Karpas-422 (cell line): ENCODE measurements at places on chromosomes 7 and 10.
A peak's percentile ranks its signal among the peaks of the same experiment; 100 is the strongest.

DNA sequence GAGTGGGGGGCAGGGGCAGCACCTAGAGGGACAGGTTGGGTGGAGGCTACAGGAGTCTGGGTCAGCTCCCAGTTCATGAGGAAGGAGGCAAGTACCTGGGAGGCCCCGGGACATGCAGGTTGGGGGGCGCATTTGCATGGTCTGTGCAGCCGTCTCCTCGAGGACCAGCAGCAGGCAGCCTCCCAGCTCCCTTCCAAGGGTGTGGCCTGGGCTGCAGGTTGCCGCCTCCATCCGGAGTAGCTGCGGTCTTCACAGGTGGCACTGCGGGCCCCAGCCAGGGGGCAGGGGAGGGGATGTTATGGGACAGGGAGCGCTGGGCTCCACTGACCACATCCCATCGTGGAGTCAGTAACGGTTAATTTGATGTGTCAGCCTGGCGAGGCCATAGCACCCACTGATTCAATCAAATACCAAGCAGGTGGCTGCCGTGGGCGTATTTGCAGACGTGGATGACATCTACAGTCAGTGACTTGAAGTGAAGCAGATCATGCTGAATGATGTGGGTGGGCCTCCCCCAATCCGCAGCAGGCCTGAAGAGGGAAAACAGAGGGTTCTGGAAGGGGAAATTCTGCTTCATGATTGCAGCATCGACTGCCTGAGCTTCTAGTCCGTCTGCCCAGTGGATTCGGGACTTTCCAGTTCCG lies 81.6 kb downstream of the PRKAG2 start:
- DNase-seq = no peak

DNA sequence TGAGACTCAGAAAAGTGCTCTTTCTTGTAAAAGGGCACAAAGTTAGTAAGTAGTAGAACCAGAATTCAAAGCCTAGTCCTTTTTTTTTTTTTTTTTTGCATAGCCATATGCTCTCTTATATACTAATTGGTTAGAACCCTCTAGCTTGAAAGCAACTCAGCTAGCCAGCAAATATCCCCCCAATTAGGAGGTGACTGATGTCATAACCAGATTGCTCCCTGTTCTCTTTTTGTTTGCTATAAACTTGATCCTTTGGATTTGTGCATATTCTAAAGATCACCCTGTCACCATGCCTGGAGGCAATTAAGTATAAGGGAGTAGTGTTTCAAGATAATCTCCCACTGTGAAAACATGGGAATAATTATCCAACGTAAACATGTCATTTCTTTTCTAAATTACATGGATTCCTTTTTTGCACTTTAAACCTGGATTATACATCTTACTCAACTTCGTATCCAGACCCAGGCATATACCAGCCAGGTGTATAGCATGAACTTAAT lies 963.4 kb downstream of the CNTNAP2 start:
- DNase-seq = no peak

- no peak for DNase-seq
Measured at GRCh38 chr10:7130191-7130911, 280.5 kb downstream of the SFMBT2 start.

DNA sequence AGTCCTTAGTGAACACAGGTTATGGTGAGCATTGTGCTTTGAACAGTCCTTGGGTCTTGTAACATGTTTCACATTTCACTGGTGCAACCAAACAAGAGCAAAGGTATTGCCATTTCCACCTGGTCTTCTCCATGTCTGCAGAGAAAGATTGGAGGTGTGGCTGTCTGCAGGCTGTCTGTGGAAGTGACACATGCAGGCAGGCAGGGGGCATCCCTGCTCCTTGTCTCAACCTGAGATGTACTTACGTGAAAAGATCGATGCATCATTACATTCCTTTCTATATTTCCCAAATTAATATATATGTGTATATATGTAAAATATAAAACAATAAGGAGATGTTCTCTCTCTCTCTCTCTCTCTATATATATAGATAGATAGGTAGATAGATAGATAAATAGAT lies 54.3 kb downstream of the LRRC18 start:
- peak; percentile 44 for DNase-seq

- no peak for DNase-seq
Measured at GRCh38 chr10:1374511-1375345, 318.5 kb downstream of the WDR37 start.

GRCh38 chr7:156177422-156178055 lies 365.3 kb upstream of the SHH start:
- no peak for DNase-seq

GRCh38 chr10:110609605-110610004 lies 34.5 kb upstream of the RBM20 start:
- DNase-seq = peak; percentile 48

GRCh38 chr10:69232252-69232651 lies 12.1 kb downstream of the HKDC1 start:
- DNase-seq = no peak

GRCh38 chr7:98189559-98189958 lies 21.7 kb upstream of the BHLHA15 start:
- no peak for DNase-seq

- no peak for DNase-seq
Measured at GRCh38 chr10:97573021-97573420, 442 bp downstream of the ANKRD2 start.

GRCh38 chr10:8712656-8713055 lies 658.2 kb downstream of the GATA3 start:
- no peak for DNase-seq
